ENCODE measurements at places on chromosomes 12 and 14.
A peak's percentile ranks its signal among the peaks of the same experiment; 100 is the strongest.

DNA sequence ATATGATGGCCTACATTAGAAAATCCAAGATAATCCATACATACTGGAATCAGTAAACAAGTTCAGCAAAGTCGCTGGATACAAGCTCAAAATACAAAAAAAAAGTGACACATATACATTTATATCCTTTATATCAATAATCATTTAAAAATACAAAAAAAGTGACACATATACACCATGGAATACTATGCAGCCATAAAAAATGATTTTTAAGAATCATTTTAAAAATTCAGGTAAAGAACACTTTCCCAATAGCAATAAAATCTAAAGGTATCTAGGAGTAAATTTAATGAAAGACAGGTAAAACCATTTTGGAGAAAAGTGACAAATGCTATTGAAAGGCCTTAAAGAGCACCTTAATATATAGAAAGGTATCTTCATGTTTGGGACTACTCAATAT lies 111.9 kb downstream of the NTN4 start:
- no peak for DNase-seq

GRCh38 chr12:62562846-62563245 lies 96.2 kb downstream of the MON2 start:
- DNase-seq, result peak; percentile 29

DNA sequence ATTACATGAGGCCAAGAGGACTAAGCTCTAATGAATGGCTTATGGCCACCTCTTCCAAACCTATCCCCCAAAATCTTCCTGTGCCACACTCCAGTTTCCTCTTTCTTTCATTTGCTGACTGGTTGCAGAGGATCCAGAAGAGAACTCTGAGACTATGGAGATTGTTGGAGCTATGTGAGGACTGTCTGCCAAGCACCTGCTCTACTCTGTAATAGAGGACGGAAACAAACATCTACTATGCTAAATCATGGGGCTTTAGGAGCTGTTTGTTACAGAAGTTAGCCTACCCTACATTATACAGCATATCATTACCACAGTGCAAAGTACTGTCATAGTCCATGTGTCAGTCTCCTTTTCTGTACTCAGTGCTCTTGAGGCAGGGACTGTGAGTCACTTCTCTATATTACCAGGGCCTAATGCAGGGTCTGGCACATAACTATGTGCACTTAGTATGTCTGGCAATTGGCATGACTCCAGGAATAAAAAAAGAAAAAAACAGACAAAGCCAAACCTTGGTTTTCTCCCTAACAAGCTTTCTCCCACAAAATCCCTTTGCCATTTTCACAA lies 95.1 kb downstream of the RPAP3 start:
- DNase-seq, result no peak

- DNase-seq, result no peak
Measured at GRCh38 chr14:39229222-39229543, 4.5 kb upstream of the MIA2 start.

DNA sequence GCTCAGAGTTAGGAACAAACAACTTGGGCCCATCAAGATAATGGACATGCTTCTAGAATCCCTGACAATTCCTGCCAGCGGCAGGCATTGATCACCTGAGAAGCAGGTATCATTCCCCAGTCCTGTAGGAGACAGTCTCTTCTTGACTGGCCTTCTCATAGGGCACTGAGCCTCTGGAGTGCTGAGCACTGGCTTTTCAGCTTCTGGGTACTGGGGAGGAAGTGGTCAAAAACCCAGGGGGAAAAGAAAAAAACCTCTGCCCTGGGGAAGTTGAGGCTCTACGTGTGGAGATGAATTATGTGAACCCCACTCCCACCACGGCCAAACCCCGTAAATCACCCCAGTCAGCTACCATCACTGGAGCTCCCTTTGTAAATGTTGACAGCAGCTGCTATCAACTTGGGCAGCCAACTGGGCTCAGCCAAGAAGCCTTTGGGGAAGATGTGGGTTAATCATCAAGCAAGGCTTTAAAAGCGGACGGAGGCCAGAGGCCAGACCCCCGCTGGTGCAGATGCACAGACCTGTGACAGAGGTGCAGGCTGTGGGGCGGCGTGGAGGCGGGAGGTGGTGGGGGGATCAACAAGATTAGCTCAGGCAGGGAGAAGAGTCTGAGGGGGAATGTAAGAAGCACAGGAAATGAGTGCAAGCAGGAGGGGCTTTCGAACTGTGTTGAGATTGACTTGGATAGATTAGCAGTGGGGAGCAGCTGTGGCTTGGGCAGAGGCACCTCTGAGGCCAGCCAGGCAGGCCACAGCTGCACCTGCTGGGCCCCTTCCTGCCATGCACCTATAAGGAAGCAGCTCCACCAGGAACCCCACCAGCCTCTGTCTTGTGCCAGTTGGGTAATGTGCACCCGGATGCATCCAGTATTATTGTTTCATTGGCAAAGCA lies 105.4 kb upstream of the HIF1A start:
- no peak for DNase-seq

- no peak for DNase-seq
Measured at GRCh38 chr12:5307065-5307464, 124.8 kb upstream of the NTF3 start.

DNA sequence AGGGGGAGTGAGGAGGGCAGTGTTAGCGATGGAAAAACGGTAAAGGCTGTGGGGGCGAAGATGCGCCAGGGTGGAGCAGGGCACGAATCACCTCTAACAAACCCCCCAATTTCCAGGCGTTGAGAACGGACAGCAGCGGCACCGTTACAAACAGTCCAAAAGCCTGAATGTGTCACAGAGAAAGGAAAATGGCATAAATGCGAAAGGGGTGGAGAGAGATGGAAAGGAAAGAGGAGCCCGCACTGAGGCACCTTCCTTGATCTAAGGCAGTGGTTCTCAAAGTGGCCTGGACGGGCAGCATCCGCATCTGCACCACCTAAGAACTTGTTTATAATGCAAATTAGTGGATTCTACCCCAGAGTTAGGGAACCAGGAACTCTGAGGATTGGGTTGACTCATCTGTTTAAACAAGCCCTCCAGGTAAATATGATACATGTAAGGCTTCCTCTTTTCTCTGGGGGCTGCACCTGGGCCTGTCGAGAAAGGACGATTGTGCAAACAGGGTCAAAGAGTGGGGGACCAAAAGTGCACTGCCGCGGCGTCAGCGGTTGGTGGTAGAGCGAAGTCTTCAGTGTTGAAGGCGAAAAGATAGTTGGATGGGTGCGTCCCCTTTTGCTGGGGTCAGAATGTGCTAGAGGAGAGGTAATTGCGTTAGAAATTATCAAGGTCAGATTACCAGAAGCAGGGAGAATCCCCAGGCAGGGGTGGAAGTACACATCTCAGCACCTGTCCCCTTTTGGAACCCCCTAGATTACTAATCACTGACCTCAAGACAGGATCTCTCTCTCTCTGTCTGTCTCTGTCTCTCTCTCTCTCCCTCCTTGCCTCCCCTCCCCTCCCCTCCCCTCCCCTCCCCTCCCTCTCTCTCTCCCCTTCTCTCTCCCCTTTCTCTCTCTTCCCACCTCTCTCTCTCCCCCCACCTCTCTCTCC lies 1.3 kb upstream of the KCNH5 start:
- no peak for DNase-seq

DNA sequence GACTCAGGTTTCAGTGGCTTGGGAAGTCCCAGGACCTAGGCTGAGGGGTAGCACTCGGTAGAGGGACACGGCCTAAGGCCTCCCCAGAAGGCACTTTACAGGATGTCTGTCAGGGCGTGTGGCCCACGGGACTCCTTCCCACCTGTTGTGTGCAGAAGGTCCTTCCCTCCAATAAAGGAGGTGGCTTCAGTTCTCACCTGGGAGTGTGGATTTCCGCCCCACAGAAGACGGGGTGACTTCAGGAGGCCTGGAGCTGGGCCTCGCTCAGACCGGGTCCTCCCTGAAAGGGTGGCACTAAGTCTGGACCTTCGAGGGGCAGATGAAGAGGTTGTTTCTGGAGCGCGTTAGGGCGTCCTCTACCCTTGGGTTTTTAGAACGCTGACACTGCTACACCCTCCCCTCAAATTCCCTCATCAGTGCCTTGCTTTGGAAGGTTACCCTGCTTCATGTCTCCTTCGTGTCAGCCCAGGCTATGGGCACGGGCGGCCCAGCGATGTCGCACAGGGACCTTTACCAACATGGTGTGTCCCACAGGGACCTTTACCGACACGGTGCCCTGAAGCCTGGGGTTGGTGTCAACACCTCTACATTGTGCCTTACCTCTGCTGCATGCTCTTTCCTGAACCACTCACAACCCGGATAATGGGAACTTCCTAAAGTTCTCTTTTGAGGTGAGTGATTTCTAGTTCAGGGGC lies 7.1 kb downstream of the SLC6A12 start:
- no peak for DNase-seq

DNA sequence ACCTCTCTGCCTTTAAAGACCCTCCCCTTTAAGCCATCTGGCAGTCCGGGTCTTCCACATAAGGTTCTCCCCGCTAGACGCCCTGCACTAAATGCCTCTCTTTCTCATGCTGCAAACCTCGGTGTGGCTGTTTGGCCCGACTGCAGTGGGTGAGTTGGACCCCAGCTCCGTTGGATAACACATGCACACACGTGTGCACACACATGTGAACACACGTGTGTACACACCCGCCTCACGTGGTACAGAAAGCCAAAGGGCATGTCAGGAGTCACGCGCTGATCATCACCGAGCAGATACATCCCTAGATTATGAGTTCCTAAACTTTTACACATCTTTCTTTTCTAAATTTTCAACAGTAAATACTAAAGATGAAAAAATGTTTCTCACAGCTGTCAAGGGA lies 68.3 kb downstream of the RIMBP2 start:
- DNase-seq, result no peak

DNA sequence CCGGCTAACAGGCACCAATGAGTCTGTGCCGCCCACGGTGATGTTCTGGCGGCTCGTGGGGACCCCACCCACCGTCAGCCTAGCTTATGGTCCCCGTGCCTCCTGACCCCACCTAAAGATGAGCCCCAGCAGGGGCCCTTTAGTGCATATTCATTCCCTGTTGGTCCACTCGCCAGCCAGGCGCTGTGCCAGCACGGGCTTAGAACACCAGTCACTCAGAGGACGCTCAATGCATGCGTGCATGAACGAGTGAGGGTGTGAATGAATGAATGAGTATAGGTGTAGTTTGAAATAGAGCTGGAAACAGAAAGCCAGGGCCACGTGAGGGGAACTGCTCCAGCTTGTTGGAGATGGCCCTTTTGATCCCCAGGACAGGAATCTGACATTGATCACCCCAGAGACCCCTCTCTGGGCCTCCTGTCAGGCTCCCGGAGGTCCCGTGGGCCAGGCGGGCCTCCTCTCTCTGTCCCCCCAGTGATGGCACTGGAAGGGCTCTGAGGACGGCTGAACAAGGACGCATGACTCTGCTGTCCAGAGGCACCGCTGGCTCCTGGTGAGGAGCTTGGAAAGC lies 193.9 kb upstream of the C14orf180 start:
- no peak for DNase-seq

DNA sequence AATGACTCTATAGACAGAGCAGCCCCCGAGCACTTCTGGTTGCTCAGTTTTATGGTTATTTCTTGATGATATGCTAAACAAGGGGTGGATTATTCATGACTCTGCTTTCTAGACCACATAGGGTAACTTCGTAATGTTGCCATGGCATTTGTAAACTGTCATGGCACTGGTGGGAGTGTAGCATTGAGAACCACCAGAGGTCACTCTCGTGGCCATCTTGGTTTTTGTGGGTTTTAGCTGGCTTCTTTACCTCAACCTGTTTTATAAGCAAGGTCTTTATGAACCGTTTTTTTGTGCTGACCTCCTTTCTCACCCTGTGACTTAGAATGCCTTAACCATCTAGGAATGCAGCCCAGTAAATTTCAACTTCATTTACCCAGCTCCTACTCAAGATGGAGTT lies 1036.2 kb upstream of the FLRT2 start:
- DNase-seq, result no peak

DNA sequence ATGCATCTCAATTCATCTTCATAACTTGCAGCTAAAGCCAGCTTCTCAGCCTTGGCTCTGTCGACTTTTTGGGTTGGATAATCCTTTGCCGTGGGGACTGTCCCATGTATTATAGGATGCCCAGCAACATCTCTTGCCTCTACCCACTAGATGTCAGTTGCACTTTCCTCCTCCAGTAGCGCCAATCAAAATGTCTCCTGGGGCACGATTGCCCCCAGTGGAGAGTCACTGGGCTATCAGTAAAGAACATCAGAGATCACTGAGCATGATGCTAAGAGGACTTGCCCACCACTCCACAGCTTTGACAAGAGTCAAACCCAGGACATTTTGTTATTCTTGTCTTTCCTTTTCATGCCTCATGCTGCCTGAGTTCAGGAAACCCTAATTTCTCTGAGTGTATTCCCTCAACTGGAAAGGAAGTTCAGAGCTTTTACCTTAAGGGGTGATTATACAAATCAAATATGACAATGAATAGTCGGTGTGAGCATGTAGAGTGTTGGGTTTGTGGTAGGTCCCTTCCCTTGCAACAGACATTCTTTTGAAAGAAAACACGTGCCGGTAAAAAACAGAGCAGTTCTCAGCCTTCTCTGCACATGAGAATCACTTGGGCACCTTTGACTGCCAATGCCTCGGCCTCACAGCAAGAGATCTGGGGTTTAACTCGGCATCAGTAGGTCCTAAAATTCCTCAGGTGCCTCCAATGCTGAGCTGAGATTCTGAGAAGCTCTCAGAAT lies 980.6 kb downstream of the VRK1 start:
- no peak for DNase-seq

GRCh38 chr14:65927931-65928356 lies 515.4 kb downstream of the FUT8 start:
- DNase-seq, result no peak

DNA sequence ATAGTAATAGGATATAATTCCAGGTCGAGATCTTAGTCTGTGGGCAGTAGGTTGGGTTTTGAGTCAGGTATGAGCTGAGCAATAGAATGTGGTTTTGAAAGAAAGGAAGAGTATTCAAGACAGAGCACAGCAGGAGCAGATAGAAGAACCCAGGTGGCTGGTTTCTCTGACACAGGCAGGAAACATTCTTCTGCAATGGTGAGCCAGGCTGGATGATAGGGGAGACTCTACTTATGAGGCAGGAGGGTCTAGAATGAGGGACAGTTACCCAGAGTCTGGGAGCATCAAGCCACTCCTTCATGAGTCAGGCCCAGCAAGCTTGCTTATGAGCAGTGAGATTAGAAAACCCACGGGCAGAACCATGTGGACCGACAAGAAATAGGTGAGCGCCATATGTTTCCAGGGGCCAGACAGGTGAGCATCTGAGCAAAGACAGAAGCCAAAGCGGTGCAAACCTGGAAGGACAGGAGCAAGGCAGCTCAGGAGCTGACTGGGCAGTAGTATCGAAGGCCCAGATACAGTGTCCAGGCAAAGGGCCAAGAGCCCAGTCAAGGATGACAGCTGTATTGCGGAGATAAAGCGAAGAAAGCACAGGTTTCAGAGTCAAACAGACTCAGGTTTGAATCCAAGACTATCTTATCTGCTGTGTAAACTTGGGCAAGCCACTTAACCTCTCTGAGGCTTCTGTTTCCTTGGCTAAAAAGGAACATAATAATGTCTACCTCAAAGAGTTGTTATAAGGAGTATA lies 22.5 kb upstream of the PCNX1 start:
- no peak for DNase-seq

- DNase-seq, result no peak
Measured at GRCh38 chr14:100018054-100018453, 47.2 kb upstream of the EVL start.

Data from HS-5 (cell line).